ENCODE measurements at places on chromosomes 6 and 20.

DNA sequence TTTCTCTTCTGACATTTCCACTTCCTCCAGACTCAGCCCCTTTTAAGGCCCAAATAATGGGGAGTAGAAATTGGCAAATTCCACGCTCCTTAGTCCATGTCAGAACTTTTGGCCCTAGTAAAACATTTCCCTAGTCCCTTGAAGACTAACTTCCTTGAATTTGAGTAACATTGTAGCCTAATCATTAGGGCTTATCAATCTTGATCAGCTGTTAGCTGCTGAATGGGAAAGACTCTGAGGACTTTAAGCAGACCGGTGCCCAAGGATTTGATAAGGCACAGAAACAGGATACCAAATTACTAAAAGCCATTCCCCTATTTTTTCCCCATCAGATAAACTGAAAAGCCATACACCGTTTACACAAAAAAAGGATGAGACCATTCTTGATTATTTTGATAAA lies 37.0 kb upstream of the ECI2 start:
- no peak for DNase-seq

- DNase-seq = no peak
Observed at GRCh38 chr6:143911028-143911427, 46.8 kb downstream of the ZC2HC1B start.

DNA sequence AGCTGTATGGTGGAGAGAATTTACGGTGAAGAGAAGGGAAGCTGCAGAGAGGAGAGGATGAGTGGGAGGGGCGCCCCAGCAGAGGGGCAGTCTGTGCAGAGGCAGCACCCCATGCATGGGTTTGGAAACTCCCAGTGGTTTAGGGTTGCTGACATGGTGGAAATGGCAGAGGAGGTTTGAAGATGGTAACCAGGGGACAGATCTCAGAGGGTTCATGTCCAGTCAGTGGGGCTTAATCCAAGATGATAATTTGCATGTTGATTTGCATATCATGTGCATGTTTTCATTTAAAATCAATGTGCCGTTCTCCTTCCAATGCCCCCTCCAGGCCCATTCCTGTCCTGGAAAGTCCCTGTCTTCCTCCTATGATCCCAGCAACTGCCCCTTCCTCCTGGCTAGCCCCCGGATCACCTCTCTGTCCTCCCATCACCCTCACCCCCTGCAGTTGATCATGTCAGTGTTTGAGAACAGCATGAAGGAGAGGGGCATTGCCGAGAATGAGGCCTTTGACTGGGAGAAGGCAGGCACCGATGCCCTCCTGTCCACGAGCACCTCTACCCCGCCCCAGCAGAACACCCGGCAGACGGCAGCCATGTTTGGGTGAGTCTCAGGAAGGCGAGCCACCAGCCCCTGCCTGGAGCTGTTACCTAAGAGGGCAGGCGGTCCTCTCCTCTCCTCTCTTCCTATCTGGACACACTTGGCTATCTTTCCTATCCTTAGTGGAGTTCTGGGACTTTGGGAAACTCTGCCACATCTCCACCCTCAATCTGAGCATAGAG lies 14.3 kb downstream of the TTBK1 start:
- peak; percentile 5 for DNase-seq

- no peak for DNase-seq
Observed at GRCh38 chr6:96809119-96809518, 28.2 kb downstream of the GPR63 start.

DNA sequence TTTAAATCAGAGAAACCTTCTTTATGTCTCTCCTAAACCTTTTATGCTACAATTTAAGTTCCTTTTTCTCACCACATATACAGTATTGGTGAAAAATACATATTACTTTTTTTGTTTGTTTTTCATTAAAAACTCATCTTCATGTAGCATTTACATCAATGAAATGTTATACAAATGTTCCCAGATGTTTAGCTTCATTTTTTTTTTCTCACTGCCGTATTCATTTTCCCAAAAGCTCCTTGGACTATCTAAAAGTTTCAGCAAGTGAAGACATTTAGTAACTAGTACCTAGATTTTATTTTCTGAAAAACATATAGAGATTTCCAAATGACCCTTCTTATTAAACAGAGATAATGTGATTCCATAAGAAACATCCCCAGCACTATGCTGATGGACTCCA lies 128.9 kb downstream of the BMP5 start:
- DNase-seq = no peak

GRCh38 chr6:129130959-129131681 lies 248.2 kb downstream of the LAMA2 start:
- DNase-seq = no peak

DNA sequence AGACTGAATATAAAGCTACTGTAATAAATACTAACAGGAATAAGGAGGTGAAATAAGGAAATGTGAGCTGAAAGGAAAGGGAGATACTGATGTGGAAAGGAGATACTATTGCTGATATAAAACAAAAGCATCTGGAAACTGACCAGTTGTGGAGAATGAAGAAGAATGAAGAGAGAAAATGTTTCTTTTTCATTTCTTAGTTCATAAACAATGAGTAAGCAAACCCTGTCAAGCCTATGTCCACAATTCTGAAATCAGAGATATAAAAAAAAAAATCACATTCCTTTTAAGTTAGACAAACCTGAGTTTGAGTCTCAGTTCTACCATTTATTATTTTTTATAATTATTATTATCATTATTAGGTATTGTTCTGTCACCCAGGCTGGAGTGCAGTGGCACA lies 121.6 kb upstream of the GJE1 start:
- DNase-seq = no peak

GRCh38 chr20:31781945-31782344 lies 37.2 kb upstream of the MYLK2 start:
- DNase-seq = no peak

GRCh38 chr6:55046869-55047422 lies 127.4 kb upstream of the HCRTR2 start:
- no peak for DNase-seq

GRCh38 chr6:75986935-75987334 lies 85.5 kb downstream of the IMPG1 start:
- no peak for DNase-seq

DNA sequence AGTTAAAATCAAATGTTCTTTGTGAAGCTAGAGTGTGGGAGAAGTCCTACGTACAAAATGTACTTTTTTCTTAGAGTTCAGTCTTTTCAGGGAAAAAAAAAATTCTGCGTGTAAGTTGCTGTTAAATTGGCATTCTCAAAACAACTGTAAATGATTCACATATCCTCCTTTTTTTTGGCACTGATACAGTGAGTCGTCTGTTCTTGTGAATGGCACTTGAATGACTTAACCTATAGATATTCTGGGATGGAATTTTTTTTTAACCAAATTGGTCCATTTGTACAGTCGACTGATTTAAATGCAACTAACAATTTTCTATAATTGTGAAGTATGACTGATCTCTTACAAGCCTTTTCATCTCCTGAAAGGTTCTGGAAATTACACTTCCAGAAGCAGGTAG lies 5.5 kb upstream of the JAG1 start:
- DNase-seq = no peak

GRCh38 chr20:32463642-32464400 lies 105.7 kb downstream of the ASXL1 start:
- DNase-seq = no peak

DNA sequence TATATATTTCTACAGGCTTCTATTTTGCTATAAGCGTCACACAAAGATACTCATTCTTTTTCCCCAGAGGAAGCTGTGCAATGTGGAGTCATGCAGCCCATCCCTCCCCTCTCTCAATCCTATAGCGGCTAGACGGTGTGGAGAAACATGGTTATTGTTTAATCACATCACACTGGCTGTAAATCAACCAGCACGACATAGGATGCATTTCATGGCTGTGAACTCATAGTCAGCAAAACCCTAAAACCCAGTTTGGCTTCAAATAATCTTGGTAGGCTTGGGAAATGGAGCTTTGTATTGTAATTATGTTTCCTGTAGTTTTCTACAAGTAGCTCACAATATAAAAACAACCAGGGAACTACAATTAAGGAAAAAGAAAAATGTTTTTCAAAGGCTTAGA lies 16.8 kb downstream of the FOXC1 start:
- DNase-seq = no peak

DNA sequence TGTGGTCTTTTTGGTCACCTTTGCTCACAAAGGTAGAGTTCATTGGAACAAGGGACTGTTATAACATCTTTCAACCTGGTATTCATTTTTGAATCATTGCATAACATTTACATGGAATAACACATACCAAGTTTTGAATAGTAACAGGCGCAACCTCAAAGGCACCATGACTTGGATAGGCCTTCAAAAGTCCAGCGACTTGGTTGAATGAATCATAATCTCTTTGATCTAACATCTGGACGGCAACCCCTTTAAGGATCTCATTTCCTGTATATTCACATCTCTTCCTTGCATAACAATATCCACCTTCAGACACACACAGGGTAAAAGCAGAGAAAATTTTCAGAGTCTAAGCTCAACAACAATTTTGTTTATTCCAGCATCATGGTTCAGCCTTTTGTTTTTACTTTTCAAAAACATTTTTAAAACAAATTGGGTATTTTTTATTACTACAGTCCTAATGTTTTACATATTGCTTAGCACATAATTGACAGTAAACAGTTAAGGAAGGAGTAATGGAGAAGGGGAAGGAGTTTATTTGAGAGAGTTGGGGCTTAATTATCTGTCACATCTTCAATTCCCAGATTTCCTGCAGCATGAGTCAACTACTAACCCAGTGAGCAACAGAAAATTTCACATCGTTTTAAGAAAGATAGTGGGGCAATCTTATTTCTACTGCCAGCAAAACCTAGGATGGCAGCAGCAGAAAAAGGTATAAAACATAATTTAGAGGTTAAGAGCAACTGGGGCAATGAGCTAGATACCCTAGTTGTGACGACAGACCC lies 41.8 kb upstream of the F13A1 start:
- DNase-seq = no peak

DNA sequence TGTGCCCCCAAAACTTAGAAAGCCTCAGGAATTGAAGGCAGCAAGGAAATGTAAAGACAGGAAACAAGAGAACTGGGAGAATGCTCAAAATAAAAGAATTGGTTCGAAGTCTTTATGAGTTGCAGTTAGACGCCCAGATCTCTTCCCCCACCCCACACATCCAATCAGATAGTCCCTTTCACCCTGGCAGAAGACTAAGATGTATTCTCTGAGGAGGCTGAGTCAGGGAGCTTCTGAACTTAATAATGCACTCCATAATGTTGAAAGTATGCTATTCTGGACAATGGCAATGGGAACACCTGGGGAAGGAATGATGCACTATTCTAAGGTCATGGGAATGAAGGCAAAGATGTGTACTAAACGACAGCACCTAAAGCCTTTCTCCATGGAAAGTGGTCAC lies 173.6 kb downstream of the MTFR2 start:
- DNase-seq = no peak
